ENCODE measurements at places on chromosomes 7 and 10.

- peak; percentile 22 for DNase-seq
These were observed 35.9 kb upstream of the AP5Z1 start for GRCh38 chr7:4739528-4739992.

- no peak for DNase-seq
These were observed 280.8 kb downstream of the ARHGAP12 start for GRCh38 chr10:31647861-31648260.

- no peak for DNase-seq
These were observed 41.1 kb downstream of the CPVL start for GRCh38 chr7:29105191-29105590.

DNA sequence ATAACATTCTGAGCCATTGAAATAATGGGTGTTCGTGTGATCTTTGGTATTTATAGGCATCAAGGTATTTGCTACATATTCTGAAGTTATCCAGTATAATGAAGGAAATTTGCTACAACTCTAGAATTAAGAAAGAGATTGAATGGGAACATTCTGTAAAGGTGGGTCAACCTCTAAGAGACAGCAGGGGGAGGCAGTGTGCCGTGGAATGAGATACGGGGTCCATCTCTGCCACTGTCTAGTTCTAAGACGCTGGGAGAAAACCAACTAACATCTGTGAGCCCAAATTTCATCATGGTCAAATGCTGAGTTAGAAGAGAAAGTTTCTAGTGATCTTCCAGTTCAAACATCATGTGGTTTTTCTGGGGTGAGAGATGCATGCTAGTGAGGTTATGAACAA is 368.9 kb downstream of the SORCS1 start:
- DNase-seq = peak; percentile 1

DNA sequence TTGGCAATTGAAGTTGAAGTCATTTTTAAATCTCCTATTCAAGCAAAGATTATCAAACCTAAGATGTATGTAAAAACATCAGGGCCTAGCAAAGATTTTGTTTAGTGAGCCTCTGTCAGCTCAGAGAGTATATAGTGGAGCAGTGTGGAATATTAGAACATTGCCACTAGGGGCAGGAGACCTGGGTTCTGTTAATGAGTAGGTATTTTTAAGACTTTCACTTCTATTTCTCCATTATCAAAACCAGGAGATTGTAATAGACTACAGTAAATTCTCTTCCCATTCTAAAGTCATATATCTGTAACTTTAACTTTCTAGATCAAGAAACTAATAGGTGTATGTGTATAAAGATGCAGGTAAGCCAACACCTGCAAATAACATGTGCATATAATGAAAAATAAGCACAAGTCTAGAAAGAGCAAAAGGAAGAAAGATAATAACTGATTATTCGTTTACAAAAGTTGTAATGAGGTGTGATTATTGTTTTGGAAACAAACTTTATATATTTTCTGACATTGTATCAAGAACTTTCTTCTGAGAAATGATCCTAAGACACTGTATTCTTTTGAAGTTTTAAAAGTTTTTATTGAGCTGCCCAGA is 64.4 kb downstream of the KCND2 start:
- DNase-seq = no peak

- DNase-seq = no peak
These were observed 31.2 kb upstream of the GATA3 start for GRCh38 chr10:8023321-8023720.

DNA sequence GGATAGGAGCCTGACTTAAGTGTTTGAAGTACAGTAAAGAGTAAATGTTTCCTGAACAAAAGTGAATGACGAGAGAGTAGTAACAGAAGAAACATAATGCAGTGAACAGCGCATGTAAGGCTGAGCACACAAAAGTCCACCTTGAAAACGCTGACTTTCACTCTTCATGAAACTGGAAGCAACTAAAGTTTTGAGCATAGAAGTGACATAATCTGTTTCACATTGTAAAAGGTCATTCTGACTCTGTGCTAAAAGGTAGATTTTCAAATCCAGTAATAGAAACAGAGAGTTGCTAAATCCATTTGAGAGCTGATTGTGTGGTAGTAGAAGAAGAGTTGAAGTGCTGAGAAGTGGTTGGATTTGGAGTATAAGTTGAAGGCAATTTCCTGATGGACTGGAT is 1037.0 kb downstream of the CNTNAP2 start:
- DNase-seq = no peak

DNA sequence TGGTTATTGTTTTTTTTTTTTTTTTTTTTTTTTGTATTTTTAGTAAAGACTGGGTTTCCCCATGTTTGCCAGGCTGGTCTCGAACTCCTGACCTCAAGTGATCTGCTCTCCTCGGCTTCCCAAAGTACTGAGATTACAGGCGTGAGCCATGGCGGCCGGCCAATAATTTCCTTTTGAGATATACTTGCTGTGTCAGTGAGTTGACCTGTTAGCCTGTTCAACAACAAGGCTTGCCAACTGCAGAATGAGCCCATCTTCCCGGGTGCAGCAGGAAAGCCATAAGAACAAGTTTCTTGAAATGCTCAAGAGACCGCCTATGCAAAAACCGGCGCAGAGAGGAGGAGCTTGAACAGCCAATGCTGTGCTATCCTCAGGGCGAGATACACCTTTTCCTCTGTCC is 112.5 kb downstream of the PRPF18 start:
- DNase-seq = no peak

DNA sequence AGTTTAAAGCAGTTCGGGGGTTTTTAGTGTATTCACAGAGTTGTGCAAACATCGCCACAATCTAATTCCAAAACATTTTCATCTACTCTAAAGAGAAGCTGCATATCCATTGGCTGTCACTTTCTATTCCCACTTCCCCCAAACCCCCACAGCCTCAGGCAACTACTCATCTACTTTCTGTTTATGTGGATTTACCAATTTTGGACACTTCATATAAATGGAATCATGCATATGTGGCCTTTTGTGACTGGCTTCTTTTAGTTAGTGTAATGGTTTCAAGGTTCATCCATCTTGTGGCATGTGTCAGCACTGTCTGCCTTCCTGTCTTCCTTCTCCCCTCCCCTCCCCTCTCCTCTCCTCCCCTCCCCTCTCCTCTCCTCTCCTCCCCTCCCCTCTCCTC is 78.5 kb upstream of the FZD1 start:
- DNase-seq = no peak

DNA sequence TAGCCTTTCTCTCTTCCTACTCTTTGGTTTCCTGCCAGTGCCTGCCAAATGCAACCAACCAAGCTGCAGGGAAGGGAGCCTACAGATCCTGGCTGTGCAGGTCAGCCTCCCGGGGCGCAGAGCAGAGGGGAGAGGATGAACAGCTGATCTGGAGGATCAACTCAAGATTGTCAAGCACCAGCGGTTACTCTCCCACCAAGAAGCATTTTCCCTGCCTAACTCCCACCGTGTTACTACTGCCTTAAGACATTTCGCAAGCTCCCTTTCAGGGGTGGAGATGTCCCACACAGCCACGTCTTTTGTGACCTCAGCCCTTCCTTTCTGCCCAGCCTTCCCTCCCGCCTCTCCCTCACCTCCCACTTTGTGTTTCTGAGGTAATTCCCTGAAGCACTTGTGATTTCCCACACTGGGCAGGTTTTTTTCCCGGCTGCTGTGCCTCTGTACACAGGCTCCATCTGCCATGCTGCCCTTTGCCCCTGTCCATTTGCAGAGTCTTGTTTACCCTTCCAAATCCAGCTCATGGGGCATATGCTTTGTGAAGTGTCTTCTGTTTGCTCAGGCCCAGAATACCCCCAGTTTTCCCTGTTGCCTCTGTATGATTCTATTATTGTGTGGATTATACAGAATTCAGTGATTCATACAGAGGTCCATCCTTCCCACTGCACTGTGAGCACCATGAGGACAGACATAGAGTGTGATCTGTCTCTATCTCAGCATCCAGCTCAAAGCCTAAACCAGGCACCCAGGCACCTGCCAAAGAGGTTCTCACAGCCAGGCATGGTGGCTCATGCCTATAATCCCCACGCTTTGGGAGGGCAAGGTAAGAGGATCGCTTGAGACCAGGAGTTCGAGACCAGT is 40.9 kb upstream of the PAPSS2 start:
- no peak for DNase-seq

- no peak for DNase-seq
These were observed 745 bp downstream of the SLC16A9 start for GRCh38 chr10:59708816-59709394.

DNA sequence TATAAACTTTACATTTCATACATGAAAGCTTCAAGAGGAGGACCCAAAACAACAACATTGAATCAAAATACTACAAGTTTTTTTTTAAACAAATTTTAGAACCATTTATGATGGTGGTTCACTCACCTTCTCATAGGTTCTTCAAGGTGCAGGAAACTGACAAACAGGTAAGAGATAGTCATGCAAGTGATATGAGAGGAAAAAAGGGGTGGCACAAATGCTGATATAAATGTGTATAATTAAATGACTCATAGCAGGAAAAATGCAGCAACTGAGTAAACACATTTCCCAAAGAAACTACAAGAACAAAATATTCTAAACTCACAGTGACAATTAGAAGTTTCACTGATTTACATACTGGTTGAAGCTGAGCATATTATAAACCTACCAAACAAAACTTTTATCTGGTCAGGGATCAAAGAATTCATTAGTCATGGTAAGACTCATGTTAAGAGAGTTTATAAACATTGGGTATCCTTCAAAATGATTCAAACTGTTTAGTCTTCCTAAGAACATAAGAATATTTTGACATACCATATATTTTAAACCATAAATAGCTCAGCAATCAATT is 14.1 kb downstream of the ZWINT start:
- DNase-seq = no peak

GRCh38 chr7:21777921-21778320 is 167.8 kb downstream of the CDCA7L start:
- no peak for DNase-seq

DNA sequence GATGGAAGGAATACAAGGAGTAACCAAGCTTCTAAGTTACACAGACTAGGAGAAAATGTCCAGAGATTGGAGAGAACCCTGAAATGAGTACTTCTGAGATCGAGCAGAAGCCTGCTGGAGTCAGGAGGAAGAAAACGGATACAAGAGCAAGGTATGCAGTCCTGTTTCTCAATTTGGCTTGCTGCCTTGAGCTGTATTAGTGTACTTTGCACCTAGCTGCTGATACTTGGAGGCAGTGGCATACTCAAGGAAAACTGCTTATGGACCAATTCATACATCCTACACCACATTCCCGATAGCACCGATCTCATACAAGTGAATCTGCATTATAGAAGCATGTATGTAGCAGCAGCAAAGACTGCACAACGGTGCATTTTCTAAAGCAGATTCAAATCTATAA is 14.4 kb downstream of the PIP4K2A start:
- no peak for DNase-seq

DNA sequence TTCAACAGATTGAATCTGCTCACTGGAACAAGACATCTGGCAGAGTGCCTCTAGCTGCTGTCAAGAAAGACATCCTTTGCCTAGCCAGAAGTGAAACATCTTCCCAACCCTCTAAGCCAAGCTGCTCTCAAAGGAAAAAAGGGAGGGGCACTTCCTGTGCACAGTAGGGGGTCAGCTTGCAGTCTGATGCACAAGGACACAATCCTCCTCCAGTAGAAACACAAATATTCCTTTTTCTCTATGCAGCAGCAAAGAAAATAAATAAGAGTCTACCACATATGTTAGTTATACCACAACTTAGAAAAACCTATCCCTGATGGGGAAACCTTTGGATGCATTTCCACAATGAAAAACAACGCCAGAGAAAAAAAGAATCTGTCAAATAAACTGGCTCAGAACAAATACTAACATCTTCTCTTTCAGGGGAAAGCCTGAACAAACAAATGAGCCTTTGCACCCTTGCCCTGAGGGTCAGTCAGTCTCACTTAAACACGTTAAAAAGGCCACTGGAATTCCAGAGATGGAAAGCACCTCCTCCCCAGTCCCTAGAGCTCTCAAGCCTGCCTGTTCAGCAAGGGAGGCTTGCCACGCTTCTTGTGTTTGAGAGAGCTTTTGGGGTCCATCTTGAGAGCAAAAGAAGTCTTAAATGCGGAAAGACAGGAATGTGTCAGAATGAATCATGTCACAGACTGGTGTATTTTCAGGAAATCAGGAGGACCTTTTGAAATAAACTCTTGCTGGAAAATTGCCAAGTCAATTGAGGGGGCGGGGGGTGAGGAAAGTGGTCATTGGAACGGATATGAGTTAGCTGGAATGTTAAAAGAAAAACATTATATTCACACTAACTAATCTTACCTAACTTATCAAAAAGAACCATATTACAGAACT is 7.5 kb downstream of the LAMB1 start:
- DNase-seq = no peak

- DNase-seq = no peak
These were observed 290.9 kb upstream of the NFE2L3 start for GRCh38 chr7:25861164-25861496.

DNA sequence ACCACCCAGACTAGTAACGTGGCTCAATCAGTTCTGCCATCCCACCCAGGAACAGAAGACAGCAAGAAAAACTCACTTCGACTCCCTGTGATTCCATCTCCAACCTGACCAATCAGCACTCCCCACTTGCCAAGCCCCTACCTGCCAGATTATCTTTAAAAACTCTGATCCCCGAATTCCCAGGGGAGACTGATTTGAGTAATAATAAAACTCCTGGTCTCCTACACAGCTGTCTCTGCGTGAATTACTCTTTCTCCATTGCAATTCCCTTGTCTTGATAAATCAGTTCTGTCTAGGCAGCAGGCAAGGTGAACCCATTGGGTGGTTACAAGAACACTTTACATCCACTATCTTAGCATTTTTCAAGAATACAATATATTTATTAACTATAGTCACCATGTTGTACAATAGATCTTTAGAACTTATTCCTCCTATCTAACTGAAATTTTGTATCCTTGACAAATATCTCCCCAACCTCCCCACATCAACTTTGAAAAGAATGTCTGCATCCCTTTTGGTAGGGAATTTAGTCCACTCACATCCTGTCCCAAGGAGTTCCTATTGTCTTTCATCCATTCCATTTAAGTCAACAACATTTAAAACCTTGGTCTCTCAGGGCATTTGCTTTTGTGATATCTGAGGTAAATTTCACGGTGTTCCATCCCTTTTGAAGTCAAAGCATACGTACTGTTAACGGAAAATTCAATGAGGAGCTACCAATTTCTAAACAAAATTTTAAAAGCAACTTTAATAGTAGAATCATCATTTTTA is 163.7 kb downstream of the MACC1 start:
- no peak for DNase-seq

- no peak for DNase-seq
These were observed 179.9 kb upstream of the CXCL12 start for GRCh38 chr10:44564790-44565189.

GRCh38 chr7:100147278-100147677 is 1.4 kb upstream of the LAMTOR4 start:
- DNase-seq = no peak

GRCh38 chr7:77248154-77248553 is 48.5 kb upstream of the FGL2 start:
- no peak for DNase-seq

DNA sequence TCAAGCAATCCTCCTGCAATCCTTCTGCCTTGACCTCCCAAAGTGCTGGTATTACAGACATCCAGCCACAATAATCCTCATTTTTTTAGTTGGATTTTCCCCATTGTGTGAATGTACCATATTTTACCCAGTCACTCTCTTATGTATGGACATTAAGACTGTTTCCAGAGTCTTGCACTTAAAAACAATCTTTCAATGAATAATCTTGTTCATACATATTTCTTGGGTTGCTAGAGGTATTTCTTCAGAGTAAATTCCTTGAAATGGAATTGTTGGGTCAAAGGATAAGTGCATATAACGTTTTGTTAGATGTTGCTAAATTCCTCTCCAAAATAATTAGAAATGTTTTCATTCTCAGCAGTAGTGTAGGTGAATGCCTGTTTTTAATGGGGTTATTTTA is 283.1 kb upstream of the KAT6B start:
- DNase-seq = no peak

- DNase-seq = no peak
These were observed 270.6 kb downstream of the AUTS2 start for GRCh38 chr7:69868921-69869320.

- DNase-seq = peak; percentile 1
These were observed 380.9 kb downstream of the LRRTM3 start for GRCh38 chr10:67306588-67307205.

Data from C1 segment of cervical spinal cord (tissue), 14 donors.